ENCODE measurements at places on chromosomes 16 and 17. TPM values are rescaled to one million over a fixed set of nuclear protein-coding genes. Genes with fewer than 3 reads are reported as not detected.

Gene ACAP1
- 0.41 TPM for total RNA-seq

Gene OTOP3
- not detected for total RNA-seq

Gene RRN3
- 84.4 TPM for total RNA-seq

Gene DCAKD
- 48.5 TPM for total RNA-seq

DNA sequence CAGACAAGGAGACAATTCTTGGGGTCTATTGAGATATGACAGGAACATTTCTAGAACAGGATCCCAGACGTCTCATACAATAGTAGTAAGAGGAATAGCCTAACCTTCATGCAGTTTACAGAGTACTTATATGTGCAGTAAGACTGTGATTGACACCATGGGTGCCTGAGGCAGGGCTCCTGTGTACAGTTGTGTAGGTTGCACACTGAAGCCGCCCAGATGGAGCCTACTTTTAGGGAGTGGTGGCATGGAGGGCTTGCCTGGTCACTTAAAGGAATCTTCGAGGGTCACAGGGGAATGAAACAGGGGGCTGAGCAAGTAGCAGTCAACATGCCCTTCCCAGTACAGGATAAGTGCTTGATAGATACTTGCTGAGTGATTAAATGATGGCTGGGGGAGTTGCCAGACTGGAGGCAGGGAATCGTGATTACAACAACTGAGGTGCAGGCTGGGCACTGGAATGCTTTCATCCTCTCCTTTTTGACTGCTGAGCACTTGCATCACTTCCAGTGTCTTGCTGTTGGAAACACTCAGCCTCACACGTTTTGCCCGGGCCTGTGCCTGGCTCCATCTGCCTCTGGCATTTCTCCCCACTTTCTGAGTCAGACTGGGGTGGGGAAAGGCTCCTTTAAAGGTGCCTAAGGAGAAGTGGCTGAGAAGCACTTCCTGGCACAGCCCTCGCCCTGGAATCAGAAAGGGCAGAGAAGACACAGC, 71.0 kb downstream of the COPRS start:
- no peak for DNase-seq

GRCh38 chr17:65115839-65116238, 21.3 kb upstream of the RGS9 start:
- no peak for DNase-seq

DNA sequence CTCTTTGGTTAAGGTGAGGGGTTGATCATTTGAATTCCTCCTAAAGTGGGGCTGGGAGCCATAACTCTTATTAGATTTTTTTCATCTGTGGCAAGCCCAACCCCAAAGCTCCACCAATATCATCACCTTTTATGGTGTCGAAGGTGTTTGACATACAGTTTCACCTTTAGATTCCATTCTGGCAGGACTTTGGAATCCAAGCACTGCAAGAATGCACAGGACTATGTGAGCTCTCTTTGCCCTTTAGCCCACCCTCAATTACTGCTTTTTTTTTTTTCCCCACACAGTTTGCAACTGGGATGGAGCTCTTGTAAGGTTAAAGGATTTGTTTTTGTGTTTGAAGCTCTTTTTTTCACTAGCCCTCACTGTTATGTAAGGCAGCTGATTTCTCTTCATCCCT, 154.0 kb upstream of the KCNJ16 start:
- DNase-seq = no peak

DNA sequence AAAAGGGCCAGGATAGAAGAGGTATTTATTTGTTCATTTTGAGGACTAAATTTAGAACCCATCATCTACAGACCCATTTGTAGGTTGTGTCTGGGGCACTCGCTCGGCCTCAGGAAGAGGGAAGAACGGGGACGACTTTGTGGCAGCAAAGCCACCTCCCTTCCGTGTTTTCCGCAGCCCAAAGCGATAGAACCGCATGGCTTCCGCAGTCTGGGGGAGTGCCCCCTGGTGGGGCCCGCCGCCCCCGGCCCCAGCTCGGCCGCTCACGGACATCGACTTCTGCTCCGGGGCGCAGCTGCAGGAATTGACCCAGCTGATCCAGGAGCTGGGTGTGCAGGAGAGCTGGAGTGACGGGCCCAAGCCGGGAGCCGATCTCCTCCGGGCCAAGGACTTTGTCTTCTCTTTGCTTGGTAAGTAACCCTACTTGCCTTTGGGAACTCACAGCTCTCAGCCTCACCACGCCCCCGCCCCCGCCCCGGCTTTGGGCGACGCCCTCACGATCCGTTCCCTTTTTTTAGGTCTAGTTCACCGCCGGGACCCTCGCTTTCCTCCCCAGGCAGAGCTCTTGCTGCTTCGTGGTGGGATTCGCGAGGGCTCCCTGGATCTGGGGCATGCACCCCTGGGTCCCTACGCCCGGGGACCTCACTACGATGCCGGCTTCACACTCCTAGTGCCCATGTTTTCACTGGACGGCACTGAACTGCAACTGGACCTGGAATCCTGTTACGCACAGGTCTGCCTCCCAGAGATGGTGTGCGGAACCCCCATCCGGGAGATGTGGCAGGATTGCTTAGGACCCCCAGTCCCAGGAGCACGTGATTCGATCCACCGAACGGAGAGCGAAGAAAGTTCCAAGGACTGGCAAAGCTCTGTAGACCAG, 681 bp downstream of the TMEM102 start:
- DNase-seq = no peak

- DNase-seq = no peak
Measured at GRCh38 chr16:3022208-3022683, 1.5 kb downstream of the HCFC1R1 start.

GRCh38 chr16:2237493-2238149, 1.4 kb downstream of the DNASE1L2 start:
- no peak for DNase-seq

- no peak for DNase-seq
Measured at GRCh38 chr16:52578007-52578828, 31.3 kb upstream of the TOX3 start.

- no peak for DNase-seq
Measured at GRCh38 chr17:53560953-53561352, 261.8 kb upstream of the KIF2B start.

DNA sequence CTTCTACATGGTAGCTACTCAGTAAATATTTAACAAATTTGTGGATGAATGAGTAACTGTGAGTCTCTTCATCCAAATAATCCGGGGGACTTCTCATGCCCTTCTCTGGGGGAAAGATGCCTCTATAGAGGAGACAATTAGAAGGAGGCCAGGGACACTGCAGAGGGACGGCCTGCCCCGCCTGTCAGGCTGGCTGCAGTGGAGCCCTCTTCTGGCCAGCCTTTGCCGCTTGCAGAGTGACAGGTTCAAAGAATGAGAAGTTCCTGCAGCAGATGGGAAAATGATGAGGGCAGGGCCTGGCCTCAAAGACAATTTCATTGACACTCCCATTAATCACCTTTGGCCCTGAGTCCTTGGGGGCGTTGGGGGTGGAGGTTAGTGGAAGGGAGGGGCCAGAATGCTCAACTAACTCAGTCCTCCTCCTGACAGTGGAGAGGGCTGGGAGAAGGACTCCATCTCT, 339.0 kb downstream of the MAF start:
- no peak for DNase-seq

All from frontal cortex (tissue), 4 donors.